KBM-7 (cell line): ENCODE measurements at places on chromosomes 12 and 14.

DNA sequence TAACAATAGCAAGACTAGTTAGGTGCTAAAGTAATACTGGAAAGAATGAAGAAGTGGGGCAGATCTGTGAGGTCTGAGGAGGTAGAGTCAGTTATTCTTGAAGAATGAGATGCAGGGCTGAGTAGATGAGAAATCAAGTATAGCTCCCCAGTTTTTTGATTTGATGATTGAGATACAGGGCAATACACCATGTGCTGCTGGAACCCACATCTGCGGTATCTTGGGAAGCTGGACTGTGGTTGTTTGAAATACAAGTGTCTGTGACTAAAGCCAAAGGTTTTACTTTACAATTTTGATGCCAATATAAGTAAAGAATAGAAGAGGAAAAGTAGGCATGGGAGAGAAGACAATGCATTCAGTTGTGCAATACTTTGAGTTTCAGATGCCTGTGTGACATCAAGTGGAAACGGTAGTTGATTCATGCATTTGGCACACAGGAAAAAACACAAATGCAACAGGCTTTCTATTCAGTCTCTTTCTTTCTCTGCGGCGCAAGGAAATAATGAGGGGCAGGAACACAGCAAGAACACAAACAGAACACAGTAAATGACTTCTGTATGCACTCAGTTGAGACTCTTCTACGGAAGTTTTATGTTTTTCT, 190.2 kb upstream of the SLC38A2 start:
- no peak for DNase-seq

- no peak for DNase-seq
These were observed 13.2 kb upstream of the SERPINA3 start for GRCh38 chr14:94598816-94599655.

DNA sequence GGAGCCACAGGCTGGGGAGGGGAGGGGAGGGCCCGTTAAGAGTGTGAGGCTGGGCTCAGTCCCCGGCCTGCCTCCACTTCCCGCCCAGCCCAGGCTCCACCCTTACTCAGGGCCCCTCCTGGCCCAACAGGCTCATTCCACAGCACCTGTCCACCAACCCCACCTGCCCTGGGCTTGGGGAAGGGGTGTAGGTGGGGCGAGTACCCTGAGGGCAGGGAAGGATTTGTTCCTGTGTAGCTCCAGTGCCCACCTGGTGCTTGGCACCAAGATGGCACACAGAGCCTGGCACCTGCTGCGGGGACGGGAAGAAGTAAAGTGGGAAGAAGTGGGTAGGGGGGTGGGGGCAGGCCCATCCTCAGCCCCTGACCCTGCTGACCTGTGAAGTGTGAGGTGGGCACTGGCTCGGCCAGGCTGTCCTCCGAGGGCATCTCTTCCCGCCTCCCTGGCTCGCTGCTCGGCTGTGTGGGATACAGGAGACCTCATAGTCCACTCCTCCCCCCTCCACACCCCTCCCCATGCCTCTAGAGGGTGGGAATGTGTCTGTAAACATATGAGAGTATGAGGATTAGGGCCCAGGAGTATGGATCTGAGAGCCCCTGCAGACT, 35.1 kb downstream of the NCKAP5L start:
- DNase-seq: no peak

GRCh38 chr12:128791395-128792322, 32.1 kb downstream of the SLC15A4 start:
- no peak for DNase-seq

DNA sequence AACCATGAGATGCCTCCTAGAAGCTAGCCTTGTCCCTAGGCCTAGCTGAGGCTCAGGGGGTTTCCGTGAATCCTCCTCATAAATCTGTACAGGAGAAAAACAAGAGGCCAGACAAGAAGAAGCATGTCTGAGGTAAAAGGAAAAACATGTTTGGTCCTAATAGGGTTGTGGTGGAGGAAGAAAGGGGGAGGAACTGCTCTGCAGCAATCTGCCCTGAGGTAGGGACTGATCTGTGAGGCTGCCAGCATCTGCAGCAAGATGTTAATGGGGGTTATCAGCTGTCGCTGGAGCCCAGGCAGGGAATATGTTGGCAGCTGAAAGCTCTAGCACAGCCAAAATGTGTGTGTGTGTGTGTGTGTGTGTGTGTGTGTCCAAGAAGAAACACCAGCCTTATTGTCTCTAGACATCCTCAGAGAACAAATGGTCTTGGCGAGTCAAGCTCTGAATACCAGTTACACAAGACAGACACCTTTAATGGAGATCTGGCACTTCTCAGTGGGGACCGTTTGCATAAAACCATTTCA, 218.5 kb downstream of the NUAK1 start:
- DNase-seq: no peak

- DNase-seq: no peak
These were observed 17.0 kb downstream of the TBX3 start for GRCh38 chr12:114666746-114667668.
